Caki2 (cell line): ENCODE measurements at places on chromosomes 4 and X.

DNA sequence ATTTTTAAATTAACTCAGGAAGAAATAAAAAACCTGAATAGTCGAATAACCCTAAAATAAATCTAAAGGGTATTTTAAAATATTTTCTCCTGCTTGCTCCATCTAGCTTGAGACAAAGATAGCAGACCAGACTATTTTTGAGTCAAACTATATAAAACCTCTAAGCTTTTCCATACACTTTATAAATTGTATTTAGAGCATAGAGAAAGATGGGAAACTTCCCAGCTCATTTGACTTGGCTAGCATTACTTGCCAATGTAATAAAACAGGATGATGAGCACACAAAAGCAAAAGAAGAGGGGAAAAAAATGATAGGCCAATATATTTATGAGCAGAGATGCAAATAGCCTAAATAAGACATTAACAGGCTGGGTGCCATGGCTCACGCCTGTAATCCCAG, 117.1 kb downstream of the ANAPC4 start:
- DNase-seq: no peak

DNA sequence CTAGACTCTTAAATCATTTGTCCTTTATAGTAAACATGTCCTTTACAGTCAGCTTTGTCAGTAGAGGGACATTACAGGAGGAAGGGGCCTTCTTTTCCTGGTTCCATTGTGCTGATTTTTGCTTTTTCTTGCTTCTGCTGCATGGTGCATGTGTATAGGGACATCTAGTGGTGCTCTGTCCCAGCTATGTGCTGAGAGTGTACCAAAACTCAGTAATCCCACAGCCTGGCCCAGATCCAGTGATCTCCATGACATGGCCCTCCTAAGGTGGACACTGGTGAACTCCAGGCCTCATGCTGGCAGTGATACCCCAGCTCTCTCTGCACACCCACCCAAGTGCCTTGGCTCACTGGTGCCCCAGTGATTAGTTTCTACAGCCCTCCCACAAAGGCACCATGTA, 45.2 kb downstream of the MAGEB17 start:
- DNase-seq: peak; percentile 21

DNA sequence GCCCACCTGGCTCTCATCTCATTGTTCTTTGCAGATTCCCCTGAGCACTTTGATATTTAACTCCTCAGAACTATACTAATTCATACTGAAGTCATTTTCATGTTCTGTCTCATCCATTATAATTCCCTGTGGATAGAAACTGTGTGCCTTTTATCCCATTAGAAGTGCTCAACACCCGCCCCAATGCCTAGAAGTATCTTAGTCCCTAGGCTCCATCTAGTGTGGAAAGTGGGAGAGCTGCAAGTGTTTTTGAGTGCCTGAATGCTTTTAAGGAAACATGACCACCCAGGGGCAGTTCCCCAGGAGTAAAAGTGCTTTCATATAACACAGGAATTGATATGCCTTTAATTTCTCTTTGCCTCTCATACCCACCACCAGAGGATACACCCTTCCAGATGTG, 117.0 kb downstream of the CHRDL1 start:
- DNase-seq: no peak

DNA sequence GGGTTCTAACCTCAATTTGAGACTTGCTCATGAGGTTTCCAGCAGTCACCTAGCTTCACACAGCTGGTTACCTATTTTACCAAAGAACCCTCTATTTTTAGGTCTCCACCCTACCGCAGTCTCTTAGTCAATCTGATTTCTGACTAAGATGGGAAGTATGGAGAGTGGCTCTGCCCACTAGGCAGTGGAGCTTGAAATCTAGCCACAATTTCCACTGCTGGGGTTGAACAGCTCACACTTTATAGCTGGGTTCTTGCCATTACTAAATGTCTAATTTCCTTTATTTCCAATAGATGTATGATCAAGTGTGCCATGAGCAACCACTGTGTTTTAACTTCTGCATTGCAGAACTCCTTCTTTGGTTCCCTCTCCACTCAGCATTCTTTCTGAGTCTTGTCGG, 43.1 kb downstream of the GASK1B start:
- peak; percentile 28 for DNase-seq

GRCh38 chr4:41628936-41629335, 91.0 kb downstream of the LIMCH1 start:
- DNase-seq: no peak

DNA sequence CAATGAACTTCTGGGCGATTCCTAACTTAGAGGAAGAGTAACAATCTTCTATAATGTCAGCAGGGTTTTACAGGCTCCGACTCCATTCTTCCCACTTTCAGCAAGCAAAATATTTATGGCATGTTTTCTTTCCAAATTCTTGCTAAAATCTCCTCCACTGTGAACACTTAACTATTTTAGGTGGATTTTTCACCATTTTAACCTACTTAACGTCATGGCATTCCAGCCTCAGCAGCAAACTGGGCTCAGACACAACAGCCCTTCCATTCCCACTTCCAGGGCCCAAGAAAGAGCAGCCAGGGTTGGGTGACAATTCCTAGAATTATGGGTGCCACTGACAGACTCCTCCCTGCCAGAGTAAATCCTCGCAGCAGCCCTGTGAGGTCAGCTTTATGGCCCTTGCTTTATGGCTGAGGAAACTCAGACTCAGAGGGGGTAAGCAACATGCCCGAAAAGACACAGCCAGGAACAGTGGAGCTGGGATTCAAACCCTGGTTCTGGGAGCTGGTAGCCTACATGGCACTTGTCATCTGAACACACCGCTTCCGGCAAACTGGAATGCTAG, 112.8 kb upstream of the MAP3K15 start:
- DNase-seq: no peak

DNA sequence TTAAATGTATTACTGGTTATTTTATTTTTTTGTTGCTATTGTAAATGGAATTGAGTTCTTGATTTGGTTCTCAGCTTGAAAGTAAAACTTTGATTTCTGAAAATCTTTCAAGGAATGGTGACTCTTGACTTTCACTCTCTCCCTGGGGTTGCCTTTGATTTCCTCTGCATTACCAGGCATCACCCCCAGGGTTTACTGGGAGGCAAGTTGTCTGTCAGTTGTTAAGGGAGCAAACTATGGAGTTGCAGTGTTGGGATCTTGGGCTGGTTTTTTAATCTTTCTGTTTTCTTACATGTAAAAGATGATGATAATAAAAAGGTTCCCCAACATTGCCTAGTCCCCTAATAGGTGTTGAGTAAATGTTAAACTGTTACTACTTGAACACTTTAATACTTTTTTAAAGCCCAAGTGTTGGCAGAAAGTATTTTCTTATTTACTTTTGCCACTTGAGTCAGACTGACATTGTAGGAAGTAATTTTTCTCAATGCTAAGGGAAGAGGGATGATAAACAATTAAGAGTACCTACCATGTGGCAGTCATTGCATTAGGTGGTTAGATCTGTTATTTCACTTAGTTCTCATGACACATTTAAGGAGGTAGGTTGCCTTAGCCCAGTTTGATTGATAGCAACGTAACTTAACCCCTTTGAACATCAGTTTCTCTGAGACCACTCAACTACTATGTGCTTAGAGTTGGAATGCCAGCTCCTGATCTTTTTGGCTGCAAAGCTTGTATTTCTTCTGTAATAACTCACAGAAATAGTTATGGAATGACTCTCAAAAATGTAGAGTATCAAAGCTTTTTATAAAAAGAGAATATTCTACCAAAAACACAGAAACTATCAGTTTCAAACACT, 67.1 kb downstream of the DCLK2 start:
- no peak for DNase-seq

GRCh38 chr4:101236097-101236496, 111.2 kb downstream of the PPP3CA start:
- DNase-seq: no peak

GRCh38 chr4:163165217-163166017, 1.3 kb downstream of the NAF1 start:
- DNase-seq: peak; percentile 3

GRCh38 chr4:8917321-8917811, 45.7 kb upstream of the HMX1 start:
- DNase-seq: no peak

DNA sequence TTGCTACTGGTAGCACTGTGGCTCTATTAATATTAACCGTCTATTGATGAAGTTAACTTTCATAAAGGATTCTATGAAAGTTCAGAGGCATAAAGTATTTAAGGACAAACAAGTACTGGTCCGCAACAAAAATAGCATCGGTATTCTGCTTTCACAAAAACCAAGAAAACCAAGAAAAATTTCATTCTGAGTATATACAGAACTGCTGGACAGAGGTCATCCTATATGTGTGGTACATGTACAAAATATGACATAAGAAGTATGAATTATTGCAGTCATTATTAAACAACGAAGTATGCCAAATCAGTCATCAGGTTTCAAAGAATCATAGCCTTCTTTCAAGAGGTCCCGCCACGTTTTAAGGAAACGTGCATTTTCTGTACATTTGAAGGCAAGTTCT, 2.4 kb downstream of the C4orf46 start:
- DNase-seq: no peak
